HCEC 1CT (cell line): ENCODE measurements at places on chromosomes 16 and 17.

DNA sequence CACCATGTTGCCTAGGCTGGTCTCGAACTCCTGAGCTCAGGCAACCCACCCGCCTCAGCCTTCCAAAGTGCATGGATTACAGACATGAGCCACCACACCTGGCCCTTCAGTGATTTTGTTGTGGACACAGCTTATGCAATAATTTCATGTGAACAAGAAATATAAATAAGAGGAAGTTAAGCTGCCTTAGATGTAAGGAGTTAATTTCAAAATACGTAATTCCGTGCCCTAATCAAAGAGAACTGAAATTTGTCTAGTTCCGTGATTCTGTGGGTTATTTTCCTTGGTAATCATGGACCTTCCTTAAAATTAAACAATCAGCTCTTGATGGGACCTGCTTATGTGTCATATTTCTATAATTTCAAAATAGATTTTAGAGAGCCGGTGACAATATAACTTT is 11.9 kb downstream of the TVP23A start:
- no peak for DNase-seq

- no peak for DNase-seq
Measured at GRCh38 chr17:73203788-73204479, 11.1 kb downstream of the COG1 start.

DNA sequence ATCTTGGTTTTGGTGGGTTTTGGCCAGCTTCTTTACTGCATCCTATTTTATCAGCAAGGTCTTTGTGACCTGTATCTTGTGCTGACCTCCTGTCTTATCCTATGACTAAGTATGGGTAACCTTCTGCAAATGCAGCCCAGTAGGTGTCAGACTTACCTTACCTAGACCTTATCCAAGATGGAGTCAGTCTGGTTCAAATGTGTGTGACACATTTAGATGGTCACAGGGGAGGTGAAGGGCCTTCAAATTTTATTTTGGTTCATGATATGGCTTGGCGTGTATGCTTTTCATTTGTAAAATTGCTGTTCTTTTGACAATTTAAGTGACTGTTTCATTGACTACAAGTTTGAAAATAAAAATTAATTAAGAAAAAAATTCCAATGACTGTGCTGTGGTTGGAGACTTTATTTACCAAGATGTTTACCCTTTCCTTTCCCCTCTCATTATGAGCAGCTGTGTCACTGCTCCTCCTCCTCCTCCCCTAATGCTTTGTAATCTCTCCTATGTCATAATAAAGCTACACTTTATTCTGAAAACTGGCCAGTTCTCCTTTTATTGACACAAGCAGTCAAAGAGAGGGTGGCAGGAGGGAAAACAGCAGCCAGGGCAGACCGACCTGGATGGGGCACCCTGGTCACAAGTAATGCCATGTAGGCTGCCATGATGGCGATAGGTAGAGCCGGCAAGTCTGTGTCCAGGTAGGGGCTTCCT is 49.4 kb downstream of the TNFRSF13B start:
- DNase-seq = peak; percentile 8

DNA sequence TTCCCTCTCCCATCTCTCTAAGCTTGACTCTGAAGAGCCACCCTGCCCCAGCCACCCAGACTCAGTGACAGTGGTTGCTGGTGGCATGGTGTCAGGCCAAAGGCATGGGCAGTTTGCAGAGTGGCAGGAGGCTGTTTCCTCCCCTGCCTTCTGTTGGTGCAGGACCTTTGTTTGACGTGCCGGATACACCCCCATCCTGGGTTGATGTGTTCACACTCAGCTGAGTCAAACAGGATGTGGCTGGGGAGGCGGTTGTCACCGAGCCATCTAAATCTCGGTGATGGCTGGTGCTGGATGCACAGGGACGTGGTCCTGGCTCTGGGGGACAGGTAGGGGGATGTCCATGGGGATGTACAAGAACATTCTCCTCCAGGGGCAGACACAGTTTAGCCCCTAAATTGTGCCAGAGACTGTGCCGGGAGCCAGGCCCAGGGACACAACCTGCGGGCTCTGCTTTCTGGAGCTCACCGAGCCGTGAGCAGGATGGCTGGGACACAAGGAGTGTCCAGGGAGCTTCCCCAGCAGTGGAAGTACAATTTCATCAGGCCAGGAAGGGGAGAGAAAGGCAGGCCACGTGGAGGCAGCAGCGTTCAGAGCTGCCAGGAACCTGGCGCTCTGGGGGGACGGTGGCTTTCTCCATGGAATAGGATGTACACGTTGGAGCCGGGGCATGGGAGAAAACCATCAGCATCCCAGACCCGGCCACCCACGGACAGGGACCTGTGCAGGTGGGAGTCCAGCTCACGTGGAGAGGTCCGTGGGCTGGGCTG is 264.2 kb downstream of the SEC14L1 start:
- DNase-seq = peak; percentile 78

- DNase-seq = peak; percentile 95
Measured at GRCh38 chr17:64230791-64231408, 32.2 kb downstream of the TEX2 start.

DNA sequence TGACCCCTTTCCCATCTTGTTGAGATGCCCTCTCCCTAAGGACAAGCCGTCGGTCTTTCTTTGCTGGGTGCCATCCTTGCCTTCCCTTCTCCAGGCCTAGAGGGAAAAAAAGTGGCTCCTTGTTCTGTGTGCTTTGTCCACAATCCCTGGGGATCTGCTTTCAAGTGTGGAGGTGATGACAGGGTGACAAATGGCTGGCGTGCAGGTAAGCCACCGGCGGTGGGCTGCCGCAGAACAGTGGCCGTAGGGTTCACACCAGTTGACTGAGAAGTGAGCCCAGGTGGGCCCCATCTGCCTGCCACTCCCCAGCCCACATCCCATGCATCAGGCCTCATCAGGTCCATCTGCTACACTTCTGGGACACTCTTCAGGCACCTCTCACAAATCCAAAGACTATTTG is 11.4 kb upstream of the CALB2 start:
- DNase-seq = no peak

- DNase-seq = peak; percentile 85
Measured at GRCh38 chr17:63571632-63572310, 21.5 kb downstream of the DCAF7 start.

DNA sequence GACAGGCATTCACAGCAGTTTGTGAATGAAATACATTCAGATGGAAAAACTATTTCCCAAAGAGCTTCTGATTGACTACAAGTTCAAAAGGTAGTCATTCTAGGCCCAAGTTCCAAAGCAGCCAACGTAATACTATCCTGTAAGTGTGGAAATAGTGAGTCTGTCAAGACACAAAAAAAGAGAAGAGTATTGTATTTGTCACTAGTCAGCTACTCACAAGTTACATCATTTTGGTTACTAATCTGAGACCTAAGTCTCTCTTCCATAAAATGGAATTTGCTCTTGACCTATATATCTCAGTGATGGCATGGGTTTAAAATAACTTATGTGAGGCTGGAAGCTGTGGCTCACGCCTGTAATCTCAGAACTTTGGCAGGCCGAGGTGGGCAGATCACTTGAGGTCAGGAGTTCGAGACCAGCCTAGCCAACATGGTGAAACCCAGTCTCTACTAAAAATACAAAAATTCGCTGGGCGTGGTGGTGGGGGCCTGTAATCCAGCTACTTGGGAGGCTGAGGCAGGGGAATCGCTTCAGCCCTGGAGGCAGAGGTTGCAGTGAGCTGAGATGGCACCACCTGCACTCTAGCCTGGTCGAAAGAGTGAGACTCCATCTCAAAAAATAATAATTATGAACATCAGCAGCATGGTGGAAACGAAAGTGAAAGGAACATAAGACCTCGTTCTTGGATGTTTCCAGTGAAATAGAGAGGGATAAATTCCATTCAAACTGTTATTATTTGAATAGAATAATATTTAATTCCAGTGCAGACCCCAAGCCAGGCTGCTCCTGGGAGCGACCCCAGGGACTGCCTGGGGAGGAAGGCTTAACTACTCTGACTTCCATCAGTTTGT is 2.9 kb downstream of the CMC2 start:
- DNase-seq = peak; percentile 49

DNA sequence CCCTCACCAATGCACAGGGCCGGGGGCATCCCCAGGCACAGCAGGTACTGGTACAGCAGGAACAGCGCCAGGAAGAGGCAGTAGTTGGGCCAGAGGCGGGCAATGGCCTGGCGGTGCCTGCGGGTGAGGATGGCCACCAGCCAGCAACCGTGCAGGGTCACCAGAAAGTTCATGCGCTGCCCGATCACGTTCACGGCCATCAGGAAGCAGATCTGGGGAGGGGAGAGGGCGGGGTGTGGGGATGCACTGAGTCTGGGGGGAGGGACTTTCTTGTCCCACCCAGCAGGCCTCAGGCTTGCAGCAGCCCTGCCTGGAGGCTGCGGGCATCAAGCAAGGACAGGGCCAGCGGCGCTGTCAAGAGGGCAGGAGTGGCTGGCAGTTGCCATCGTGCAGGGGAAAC is 25.4 kb downstream of the CTU2 start:
- DNase-seq = no peak

GRCh38 chr16:69939821-69940585 is 11.1 kb upstream of the CLEC18A start:
- DNase-seq = no peak

GRCh38 chr17:58200024-58200633 is 7.6 kb downstream of the EPX start:
- peak; percentile 48 for DNase-seq

DNA sequence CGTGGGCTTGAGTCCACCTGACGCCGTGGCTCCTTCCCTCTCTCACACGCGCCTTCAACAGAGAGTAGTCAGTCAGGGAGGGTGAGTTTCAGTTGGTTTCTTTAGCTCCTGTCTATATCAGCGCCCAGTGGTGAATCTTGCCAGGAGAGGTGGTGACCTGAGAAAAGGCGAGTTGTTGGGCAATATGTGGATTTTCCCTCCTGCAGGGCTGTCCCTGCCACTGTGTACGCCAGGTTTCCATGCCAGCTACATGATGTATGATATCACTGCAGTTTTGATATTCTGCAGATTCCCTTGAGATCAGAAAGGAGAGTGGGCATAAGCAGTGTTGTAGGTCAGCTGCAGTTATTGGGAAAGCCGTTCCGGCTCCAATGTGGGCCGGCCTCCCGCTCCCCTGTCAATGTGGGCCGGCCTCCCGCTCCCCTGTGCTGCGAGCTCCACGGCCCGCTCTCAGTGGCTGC is 31.4 kb downstream of the BANP start:
- no peak for DNase-seq
